ENCODE measurements at places on chromosomes 5 and 9. TPM values are rescaled to one million over a fixed set of nuclear protein-coding genes. Genes with fewer than 3 reads are reported as not detected.

GRCh38 chr5:8660133-8660893 lies 791.4 kb downstream of the MTRR start:
- DNase-seq = no peak

DNA sequence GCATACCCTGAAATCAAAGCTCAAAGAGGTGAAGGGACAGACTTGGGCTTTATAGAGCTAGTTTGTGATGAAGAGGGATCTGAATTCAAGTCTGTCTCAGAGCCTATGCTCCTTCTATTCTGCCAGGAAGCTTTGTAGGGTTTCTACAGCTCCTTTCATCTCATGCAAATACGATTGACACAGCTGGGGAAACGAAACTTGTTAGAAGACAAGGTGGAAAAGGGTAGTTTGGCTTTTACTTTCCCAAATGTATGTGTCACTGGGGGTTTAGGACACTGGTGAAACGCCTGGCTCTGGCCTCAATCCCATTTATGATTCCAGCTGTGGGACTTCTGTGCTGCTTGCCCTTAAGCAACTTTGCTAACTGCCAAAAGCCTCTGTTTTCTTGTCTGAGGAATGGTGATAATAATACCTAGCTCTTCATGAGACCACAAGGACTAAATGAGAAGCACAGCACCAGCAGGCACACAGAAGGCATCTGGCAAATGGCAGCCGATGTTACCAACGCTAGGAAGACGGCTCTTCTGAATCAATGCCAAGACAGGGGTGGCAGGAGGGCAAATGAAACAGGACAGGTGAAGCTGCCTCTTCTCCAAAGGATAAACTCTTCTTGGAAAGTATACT lies 70.3 kb upstream of the EQTN start:
- DNase-seq = no peak

- no peak for DNase-seq
These were observed 43.8 kb upstream of the FST start for GRCh38 chr5:53436480-53437191.

DNA sequence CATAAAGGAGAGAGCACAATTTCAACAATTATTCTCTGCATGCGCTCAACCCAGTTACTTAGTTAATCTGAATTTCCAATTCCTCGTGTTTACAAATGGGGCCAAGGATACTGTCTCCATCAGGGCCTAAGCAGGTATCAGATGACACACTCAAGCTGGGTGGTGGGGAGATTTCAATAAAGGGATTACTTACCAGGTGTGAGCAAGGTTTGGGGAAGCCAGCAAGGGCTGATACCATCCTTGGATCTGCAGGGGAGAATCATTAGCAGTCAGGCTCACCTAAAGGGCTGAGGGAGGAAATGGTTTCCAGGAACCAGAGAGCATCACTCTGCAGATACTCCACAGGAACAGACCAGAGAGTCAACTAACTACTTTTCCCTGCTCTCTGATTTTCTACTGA lies 487.1 kb downstream of the NTRK2 start:
- no peak for DNase-seq

DNA sequence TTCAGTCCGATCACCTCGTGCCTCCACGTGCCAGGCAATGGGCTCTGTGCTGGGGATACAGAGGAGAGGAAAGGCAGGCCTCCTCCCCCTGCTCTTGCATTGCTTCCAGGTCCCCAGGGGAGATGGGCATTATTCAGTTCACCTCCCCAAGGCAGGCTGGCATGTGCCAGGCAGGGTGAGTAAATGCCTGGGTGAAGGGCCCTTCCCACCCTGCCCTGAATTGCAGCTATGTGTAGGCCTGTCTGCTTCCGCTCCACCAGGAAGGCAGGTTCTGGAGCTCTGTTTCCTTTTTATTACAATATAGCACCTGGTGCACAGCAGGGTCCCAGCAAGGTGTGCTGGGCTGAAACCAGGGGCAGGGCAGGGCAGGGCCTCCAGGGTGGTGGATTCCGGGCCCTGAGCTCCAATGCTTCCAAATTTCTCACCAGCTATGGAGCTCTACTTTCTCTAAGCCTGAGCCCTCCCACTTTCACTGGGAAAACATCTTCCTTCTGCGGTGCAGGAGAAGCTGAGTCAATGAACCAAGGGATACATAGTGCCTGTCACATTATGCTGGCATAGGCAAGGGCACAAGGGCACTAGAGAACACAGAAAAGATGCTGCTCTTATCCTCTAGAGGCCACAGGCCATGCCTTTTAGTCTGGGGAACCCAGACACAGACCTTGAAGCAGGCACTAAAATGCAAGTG lies 42.0 kb downstream of the SHB start:
- no peak for DNase-seq

DNA sequence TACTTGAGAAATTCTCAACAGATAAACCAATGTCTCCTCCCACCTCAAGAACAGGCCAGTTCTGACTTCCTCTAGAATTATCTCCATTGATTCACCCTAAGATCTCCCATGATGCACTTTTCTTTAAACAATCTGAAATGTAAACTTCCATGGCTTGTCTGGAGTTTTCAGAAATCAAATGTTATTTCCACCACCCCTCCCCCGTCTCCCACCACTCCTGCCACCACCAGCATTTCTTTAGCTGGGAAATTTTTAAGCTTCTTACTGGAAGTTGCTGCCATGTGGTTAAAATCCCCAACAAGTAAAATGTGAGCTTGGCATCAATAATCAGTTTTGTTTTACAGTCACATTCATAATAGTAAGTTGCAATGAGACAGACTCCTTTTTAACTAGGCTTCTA lies 32.8 kb upstream of the BASP1 start:
- no peak for DNase-seq

DNA sequence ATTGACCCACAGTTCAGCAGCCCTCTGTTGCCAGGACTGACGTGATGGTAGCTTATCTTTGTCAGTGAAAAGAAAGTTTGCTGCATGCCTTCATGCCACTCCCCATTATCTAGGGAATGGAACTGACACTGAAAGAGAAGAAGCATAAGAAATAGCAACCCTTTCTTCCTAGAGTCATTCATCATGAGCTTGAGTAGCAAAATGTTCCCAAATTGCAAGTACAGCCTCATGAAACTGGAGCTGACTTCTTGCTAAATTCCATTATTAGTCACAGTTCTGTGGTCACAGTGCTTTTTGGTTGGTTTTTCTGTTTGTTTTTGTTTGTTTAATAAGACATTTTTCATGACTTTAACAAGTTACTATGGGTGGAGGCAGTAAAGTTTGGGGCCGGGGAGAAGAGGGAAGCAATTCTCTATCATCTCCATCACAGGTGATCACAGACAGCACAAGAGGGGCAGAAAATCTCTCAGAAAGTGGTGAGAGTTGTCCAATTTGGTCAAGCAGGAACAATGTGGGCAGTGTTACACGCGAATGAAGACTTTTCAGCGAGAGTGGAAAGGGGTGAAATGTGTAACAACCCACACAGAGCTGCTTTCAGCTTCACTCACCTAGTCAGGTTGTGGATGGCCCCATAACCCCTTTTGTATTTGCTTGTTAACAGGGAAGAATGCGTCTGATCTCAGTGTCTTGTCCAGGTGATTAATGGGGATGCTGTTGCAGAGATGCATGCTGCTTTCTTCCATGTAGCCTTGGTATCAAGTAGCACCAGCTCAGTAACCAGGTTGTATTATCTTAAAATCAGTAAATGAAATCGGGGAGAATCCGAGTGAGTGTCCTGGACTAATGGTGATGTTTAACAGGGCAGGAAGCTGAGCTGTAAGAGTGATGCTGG lies 440.4 kb downstream of the DMRT2 start:
- DNase-seq = no peak

DNA sequence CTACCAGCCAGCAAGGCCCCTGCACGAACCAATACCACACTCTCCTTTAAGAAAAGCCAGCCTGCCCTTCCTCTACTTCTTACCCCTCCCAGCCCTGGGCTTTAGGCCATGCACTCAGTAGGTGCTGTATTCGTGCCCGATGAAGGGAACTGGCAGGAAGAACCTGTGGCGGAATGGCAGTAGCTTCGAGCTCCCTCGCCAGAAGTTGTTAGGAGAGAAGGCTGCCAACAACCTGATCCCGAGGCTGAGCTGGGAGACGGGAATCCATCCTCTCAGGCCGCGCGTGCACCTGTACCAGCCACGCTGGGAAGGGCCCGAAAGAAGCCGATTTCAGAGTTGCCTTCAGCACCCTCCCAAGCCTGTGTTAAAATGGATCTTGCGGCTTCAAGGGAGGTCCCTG lies 45.3 kb upstream of the AKNA start:
- no peak for DNase-seq

DNA sequence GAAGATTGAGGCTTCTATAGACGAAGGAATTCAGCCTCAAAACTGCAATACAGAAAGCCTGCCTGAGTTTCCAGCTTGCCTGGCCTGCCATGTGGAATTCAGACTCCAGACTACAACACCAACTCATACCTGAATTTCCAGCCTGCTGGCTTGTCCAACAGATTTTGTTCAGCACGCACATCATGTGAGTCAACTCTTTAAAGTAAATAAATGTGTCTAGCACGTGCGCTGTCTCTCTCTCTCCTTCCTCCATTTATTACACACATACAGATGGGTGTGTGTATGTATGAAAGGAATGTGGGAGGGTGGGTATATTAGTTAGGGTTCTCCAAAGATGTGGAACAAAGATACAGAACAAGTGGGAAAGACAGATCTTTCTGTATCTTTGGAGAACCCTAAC lies 82.4 kb upstream of the TAS2R1 start:
- DNase-seq = no peak

DNA sequence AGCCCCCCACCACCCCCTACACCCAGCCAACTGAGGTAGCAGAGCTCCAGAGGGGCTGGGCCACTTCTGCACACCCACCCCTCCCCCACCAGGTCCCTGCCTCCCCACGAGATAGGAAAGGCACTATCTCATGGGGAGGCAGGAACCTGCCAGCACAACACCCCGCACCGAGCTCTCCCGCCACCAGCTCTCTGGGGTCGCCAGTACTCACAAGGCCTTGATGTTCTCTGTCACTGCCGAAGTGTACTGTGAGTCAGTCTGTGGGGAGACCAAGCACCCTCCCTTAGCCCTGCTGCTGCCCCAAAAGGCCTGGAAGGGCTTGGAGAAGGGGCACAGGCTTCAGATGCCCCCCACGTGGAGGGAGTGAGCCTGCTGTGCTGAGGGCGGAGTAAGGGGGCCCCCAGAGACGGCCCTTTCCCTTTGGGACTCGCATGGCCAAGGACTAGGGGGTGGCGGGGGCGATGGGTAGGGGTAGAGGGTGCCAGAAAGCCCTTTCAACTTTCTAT lies 5.9 kb downstream of the MGAT4B start:
- DNase-seq = no peak

DNA sequence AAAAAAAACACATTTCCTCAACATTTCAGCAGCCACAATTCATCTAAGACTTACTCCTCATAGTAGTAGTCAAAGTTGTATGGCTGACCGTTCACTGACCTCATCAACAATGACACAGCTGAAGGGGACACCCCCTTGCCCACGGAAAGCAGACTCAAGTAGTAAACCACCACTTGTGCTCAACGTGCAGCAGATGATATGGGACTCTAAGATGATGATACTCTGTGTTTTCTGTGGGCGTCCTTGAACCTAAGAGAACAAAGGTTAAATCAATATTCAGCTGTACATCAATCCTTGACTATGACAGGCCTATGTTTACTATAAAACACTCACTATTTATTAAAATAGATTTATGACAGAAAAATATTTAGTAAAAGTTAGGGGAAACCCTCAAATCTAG lies 71.6 kb downstream of the SETX start:
- no peak for DNase-seq

GRCh38 chr5:31880449-31880848 lies 241.5 kb downstream of the PDZD2 start:
- DNase-seq = no peak

DNA sequence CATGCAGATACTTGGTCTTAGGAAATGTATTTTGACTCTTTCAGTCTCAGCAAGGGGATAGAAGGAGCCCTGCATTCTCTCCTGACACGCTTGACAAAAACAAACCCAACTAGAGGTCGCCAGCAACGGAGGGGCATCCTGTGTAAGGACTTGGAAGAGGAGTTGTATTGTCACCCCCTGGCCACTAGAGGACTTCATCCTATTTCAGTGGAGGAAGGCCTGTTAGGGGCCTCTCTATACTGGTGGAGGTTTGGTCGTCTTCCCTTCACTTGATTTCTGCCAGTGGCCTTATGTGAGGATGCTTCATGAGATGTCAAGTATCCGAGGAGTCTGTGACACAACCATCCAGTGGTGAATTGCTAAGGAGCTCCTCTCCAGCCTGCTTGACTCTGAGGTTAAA lies 122.8 kb upstream of the STC2 start:
- peak; percentile 15 for DNase-seq

DOCK8 gene
- total RNA-seq = 1.3 TPM

C5orf15 gene
- total RNA-seq = 17.1 TPM

All from lung microvascular endothelial cell (primary cell).